ENCODE measurements at places on chromosomes 12 and 14.

GRCh38 chr12:1622406-1622805, 6.6 kb upstream of the WNT5B start:
- no peak for DNase-seq

DNA sequence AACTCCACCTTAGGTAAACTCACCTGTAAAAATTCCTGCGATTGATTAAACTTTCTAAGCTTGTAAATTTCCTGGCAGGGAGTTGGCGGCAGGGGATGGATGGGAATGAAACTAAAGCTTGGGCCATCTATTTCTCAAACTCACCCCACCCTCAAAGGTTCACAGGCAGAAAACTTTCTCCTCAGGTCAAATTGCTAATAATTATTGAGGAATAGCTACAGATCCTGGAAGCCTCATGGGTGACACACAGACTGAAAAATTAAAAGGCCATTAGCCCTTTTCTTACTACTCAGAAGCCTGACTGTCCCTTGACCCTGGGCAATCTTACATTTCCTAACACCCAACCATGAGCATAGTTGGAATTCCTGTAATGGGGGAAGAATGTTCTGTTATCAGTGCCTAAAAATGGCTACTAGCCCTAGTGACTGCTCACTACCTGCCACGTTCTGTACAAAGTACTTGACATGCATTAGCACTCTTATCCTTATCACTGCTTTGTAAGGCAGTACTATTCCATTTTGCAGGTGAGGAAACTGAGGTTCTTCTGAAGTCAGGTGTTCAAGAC, 12.4 kb upstream of the SYNDIG1L start:
- no peak for DNase-seq

- DNase-seq, result no peak
Observed at GRCh38 chr12:71896205-71896882, 42.3 kb upstream of the TPH2 start.

DNA sequence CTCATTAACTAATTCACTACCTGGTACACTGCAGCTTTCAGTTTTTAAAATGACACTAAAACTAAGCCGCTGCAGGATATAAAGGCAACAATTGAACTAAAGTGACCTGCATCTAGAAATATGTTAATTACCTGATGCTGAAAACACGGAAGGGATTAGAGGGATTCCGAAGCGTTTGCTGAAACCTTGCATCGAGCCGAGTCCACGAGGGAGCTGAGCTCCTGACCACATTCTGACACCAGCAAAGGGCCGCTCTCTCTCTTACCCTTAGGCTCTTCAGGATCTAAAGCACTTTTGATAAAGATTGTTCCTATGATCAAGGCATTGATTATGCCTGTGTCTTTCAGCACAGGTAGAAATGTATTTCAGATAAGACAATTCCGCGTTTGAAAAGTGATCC, 59.5 kb upstream of the CDKN3 start:
- no peak for DNase-seq

GRCh38 chr14:54344445-54344844, 52.4 kb upstream of the CDKN3 start:
- no peak for DNase-seq

- no peak for DNase-seq
Observed at GRCh38 chr14:28635387-28635786, 131.2 kb upstream of the FOXG1 start.
